Stimulated activated CD8-positive, alpha-beta memory T cell treated with anti-CD3 and anti-CD28 coated beads, Interleukin-15, amount 100 ng/mL, for 4 hours (primary cell): ENCODE measurements at places on chromosomes 16 and 17.

- no peak for DNase-seq
Observed at GRCh38 chr17:56499799-56500388, 93.6 kb upstream of the NOG start.

GRCh38 chr17:79038545-79039135, 14.7 kb downstream of the C1QTNF1 start:
- no peak for DNase-seq

GRCh38 chr17:34578016-34578415, 1.4 kb upstream of the TMEM132E start:
- DNase-seq: no peak

DNA sequence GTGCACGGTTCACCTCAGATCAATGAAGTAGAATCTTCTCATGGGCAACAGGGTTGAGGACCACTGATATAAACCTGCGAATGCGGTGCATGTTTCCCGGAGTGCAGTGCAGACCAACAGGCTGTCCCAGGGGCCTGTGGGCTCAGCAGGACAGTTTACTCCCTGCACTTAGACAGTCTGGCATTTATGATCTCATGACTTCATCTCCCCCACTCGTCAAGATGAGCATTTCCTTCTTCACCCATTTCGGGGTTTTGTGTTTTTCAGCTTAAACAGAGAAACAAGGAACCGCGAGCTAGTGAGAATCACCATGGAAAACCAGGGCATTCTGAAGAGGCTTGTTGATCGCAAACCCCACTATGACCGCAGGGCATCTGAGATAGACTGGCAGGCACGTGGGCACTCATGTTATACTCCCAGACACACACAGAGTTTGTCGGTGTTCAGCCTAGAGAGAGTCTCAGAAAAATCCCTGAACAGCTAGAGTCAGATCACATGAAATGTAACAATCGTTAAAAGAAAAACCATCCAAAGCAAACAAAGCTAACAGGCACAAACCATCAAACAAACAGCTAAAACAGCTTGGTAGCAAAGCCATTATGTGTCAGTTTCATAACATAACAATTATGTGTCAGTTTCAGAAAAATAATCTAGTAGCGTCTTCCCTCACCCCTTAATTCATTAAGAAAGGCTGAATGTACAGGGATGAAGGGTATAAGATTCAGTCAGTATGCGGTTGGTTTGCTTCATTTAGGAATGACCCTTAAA, 2.9 kb downstream of the CFAP97D1 start:
- DNase-seq: no peak
